ENCODE measurements at places on chromosomes 5 and 9.

DNA sequence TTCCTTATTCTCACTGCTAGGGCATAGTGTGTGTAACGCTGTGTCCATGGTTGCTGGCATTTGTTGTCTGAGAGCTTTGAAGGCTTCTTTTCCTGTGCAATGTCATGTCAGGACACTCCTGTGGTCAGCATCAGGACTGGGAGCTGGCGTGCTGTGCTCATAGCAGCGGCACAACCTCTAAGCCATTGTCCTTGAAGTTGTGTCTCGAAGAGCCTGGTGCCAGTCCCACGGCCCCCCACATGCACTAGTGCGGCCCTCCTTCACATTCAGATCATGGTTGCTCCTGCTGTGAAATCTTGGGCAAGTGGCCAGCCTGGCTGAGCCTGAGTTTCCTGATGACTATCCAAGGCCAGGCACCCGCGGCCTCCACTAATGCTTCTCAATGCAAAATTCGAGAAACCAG is 32.4 kb downstream of the PDZD2 start:
- no peak for DNase-seq

GRCh38 chr5:153572411-153573145 is 82.1 kb downstream of the GRIA1 start:
- DNase-seq: no peak

GRCh38 chr9:74496819-74497747 is at the start of gene RORB:
RORB (plus strand) TSS chr9:74497335; CDS start chr9:74497977, 642 bp downstream.
- peak; percentile 76 for DNase-seq

- no peak for DNase-seq
Measured at GRCh38 chr9:35705836-35706430, 16.2 kb upstream of the TPM2 start.

- DNase-seq: no peak
Measured at GRCh38 chr9:136511144-136511669, 28.4 kb upstream of the SEC16A start.

GRCh38 chr5:52685566-52685965 is 102.2 kb upstream of the ITGA1 start:
- DNase-seq: no peak

- DNase-seq: peak; percentile 33
Measured at GRCh38 chr5:115602591-115603125, 379 bp upstream of the TICAM2 start.

DNA sequence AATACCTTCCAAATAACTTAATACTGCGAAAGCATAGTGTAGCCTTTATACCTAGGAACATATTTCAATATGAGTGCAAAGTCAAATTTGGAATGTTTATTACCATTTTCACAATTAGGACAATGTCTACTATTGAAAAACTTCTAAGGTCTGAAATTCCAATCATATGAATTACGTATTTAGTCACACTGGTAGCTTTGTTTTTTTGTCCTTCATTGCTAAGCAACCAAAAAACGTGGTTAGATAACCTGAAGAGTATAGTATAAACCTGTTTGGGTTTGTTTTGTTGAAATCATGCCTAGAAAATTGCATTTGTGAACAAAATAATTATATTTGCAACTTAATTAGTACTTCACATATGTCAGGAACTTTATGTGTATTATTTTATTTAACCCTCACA is 134.2 kb downstream of the FBXO4 start:
- no peak for DNase-seq

DNA sequence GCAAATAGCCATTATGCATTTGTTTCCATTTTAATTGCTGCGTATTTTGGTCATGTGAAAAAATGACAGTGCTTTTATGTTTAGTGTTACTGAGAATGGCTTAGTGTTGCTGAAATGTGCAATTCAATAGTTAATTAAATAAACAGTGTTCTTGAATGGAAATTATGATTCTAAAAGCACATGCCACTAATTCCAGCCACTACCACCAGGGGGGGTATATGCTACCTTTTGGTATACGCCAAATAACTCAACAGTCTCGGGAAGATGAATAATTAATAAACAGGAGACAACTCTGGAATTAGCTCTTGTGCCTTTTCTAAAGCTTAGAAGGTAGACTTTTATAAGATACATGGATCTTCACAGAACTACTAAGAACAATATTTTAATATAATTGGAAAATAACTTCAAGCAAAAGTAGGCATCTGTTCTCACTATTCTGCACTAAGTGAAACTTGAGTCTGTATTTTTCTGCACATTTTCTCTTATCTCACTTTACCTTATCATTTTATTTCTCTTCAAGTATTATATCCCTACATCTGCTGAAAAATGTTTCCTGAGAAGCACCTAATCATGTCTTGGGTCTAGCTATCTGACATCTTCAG is 83.5 kb upstream of the MINAR2 start:
- peak; percentile 10 for DNase-seq

GRCh38 chr5:176440927-176441706 is 7.1 kb upstream of the FAF2 start:
- no peak for DNase-seq

DNA sequence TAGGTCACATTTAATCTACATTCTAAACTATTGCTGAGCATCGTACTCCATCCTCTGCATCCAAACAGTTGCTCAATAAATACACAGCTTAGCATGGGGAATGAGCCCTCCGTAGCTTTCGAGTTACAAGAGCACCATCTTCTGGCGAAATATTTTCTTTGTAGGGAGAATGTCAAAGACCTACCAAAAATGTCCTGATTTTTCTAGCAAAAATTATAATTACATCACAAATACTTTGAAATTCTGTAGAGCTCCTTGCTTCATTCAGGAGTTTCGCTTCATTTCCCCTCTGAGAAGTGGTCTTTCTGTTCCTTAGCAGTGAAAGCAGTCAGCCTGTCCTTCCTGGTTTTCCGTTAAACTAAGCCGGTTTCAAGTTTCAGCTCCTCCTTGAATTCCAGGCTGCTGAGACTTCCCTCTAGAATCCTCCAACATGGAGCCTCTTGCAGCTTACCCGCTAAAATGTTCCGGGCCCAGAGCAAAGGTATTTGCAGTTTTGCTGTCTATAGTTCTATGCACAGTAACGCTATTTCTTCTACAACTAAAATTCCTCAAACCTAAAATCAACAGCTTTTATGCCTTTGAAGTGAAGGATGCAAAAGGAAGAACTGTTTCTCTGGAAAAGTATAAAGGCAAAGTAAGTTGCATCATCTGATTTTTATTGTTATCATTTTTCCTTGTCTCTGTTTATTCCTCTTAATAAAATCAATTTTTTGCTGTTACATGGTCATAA is at the start of gene GPX8:
Gene GPX8, plus strand, starts transcription at position 409 of the 730 bp plus-strand sequence. Its CDS starts 22 bp downstream, at position 431.
- peak; percentile 31 for DNase-seq

All from GM13976 (cell line).